ENCODE measurements at places on chromosomes 7 and 10. TPM values are rescaled to one million over a fixed set of nuclear protein-coding genes. Genes with fewer than 3 reads are reported as not detected.

DGKI gene
- 0.47 TPM for total RNA-seq

DNA sequence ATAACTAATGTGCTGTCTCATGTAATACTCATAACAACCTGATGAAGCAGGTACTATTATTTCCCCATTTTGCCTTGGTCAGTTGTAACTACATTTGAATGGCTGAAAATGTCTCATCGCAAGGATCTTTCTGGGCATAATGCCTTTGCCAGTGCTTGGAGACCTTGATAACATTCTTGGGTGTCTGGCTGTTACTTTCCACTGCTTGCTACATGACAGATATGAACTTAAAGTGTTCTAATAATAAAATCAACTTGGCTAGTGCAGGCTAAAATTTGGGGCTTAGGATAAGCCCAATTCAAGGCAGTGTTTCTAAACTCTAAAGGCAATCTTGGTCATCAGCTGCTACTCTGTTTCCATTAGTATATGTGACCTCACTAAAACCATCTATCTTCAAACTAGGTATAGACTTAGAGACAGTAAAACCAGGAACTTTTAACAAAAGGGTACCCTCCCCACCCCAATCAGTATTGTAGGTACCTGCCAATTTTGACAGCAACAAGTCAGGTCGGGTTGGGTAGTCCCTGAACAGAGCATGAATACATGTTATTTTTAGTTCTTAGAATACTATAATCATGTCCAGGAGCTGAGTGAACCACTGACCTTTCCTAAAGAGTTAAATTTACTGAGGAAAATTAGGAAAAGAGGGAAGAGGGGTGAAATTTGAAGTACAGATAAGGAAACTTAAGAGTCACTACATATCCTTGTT, 68.2 kb upstream of the AHR start:
- no peak for DNase-seq

ANXA8 gene
- 3.0 TPM for total RNA-seq

- no peak for DNase-seq
These were observed 20.4 kb downstream of the AQP1 start for GRCh38 chr7:30931929-30932540.

DCLRE1C gene
- total RNA-seq = 2.7 TPM

DHTKD1 gene
- total RNA-seq = 22.2 TPM

- DNase-seq = no peak
These were observed 118.3 kb downstream of the ARID5B start for GRCh38 chr10:62019685-62020359.

Measured in left ventricle myocardium superior (tissue), 1 donor.